Fibroblast of lung (primary cell): ENCODE measurements at places on chromosomes 4 and X.

- DNase-seq, result no peak
Measured at GRCh38 chrX:37958525-37959211, 47.7 kb upstream of the SYTL5 start.

- no peak for DNase-seq
Measured at GRCh38 chrX:16708016-16708415, 4.5 kb downstream of the CTPS2 start.

DNA sequence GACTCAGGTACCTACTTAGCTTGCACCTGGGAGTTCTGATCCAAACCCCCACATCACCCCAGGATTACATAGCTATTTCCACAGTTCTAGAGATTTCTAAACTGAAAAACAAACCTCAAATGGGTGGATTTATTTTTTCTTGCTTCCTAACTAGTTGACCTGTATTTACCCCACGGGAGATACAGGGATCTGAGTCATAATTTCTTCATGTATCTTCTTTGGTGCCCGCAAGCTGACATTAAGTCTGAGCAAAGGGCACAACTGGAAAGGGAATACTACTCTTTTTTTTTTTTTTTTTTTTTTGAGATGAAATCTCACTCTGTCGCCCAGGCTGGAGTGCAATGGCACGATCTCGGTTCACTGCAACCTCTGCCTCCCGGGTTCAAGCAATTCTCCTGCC is 10.0 kb upstream of the ELOVL6 start:
- no peak for DNase-seq

DNA sequence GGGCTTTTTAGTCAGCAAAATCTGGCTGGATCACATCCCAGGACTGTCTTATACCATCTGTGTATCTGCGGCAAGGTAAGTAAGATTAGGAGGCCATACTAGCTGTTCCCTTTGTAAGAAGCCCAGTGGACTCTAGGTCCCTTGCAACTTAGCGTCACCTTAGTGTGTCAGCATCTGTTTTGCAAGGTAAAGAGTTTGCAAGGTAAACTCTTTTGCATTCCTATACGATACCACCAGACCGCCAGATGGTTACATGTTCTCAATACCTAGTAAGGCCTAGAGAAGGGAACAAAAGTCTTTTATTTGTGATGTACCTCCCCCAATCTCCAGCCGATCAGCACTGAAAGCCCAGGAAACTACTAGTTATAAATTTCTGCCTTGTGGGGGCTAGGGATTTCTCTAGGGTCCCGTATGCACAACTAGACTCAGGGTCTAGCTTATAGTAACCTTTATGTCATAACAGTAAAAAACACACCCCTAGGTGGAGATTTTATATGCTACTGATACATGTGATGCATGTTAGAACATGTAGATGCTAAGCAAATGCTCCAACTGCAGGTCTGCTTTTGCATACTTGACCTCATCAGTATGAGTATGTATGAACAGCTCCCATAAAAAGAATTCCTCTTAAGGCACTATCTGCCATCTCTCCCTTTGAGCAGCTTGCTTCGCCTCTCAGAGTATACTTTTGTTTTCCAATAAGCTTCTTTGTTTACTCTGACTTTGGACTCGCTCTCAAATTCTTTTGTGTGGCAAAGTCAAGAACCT is 78.4 kb downstream of the KCNIP4 start:
- no peak for DNase-seq

- peak; percentile 100 for DNase-seq
Measured at GRCh38 chr4:14856062-14856933, 146.0 kb upstream of the CPEB2 start.

DNA sequence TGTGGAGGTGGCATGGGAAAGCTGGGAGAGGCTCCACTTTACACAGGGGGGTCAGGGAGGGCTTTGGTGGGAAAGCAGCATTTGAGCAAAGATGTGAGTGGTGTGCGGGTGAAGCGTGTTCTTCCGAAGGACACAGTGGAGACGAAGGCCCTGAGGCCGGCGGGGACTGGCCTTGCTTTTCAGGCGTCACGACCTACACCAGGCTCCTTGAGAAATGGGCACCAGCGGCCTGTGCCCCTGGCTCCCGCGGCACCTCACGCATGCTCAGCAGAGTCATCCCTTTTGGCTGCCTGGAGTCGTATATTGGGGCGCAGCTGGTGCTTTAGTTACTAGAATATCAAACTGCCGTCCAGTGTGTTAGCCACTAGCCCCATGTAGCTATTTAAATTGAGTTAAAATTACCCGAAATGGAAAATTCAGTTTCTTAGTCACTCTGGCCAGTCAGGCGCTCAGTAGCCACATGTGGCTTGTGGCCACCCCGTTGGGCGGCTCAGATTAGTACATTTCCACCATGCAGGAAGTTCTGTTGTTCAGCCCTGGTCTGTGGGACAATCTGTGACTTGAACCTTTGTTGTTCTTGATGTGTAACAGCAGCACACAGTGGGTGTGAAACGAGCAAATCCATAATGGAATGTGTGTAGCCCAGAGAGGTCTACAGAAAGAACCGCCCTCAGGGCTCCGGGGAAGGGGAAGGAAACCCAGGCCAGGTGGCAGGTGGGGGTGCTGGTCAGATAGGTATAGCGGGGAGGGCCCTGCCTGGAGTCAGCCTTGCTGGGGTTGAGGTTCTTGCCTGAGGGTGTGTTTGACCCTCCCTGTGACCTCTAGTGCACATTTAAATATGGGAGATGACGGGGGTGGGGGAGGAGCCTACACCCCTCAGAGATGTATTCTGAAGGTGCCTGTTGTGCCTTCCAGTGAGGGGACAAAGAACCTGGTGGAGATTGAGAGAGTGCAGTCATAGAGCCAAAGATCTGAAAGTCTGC is 30.4 kb downstream of the TBC1D14 start:
- DNase-seq, result no peak

DNA sequence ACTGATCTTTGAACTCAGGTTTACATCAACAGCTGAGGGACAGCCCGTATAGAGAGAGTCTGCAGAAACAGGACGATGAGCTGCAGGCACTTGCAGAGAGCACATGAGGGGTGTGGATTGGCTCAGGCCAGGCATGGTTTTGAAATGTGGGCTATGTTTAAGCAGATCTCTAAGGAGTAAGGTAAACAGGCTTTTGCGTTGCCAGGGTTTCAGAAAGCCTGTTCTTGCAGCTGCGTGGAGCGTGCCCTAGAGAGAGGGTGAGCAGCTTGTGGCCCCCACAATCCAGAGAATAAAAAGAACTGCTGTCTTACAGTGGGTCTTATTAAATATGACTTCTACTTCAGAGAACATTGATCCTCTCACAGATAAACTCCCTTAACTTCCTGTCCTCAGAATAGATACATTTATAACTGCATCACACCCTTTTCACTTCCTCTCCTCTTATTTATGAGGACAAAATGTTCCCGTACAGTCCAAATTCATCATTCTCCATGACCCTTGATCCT is 64.1 kb downstream of the TMA16 start:
- DNase-seq, result no peak

DNA sequence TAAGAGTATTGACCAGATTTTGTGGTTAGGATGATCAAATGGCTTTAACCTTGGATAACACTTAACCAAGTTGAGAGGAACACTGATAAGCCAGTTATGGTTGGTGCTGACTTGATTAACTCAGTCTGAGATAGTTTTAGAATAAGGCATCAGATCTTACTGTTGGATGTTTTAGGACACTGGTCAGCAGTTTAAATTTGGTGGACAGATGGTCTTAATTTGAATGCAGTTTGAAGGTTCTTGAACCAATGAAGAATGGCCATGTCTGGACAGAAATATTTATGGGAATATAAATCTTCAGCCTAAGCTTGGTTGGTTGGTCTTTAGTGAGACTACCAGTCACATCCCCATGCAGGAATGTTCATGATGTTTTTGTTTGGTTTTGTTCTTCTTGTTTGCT is 2.6 kb upstream of the GIMD1 start:
- no peak for DNase-seq

- peak; percentile 49 for DNase-seq
Measured at GRCh38 chrX:149962859-149963757, 24.8 kb upstream of the EOLA2 start.

DNA sequence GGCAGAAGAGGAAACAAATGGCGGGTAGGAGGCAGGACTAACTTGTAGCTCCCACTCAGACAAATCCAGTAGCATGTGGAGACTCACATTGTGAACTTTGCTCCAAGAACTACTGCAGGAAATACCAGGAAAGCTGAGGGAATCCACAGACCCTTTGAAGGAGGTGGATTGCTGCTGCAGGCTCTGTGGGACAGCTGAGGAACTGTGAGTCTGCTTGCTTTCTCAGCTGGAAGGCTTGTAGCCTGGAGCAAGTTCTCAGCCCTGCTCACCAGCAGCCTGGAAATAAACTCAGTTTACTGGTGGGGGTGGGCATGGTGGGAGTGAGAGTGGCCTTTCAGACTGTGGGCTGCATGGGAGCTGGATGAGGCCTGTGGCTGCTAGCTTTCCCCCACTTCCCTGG is 16.0 kb downstream of the RTL3 start:
- no peak for DNase-seq

DNA sequence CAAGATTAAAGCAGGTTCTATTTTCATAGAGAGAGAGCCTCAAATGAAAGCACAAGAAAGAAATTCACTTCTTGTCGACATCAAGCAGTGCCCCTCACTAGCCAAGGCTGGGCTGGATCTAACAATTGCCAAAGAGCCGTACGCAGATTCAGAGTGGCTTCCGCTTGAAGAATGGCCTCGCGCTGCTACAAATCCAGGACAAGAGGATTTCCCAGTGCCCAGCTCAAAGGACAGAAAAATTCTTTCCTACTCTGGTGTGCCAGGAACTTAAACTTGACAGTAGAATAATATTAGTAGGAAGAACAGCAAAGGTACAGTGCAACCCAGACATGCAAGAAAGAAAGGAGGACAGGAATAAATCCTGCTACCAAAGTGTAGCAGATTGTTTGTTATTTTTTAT is 56.5 kb upstream of the PPARGC1A start:
- DNase-seq, result no peak

- DNase-seq, result no peak
Measured at GRCh38 chr4:16123356-16124084, 39.7 kb upstream of the PROM1 start.

- no peak for DNase-seq
Measured at GRCh38 chr4:144366425-144366824, 225.9 kb upstream of the GYPA start.

DNA sequence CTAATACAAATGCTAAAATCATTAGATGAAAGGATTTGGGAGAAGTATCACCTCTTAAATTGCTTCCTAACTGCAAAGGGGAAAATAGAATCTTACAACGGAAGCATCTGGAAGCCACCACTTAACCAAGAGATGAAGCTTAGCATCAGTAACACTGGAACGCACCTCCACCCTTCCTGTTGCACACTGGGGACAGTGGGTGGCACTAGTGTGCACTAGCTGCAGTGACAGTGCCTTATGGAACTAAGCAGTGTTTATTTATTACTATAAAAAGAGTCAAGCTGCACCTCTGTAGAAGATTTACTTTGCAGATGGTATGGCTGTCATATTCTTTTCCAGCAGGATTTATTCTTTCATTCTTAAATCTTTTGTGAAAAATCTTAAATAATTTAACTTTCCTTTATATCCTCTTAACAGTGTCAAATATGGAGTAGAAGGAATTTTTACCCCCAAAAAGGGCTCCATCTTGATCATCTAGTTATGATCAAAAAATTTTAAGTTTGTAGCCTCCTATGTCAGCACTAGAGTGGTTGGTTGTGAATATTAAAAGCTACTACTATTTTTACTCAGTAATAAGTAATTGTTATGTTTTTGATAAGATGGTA is 76.7 kb downstream of the SCD5 start:
- peak; percentile 35 for DNase-seq

DNA sequence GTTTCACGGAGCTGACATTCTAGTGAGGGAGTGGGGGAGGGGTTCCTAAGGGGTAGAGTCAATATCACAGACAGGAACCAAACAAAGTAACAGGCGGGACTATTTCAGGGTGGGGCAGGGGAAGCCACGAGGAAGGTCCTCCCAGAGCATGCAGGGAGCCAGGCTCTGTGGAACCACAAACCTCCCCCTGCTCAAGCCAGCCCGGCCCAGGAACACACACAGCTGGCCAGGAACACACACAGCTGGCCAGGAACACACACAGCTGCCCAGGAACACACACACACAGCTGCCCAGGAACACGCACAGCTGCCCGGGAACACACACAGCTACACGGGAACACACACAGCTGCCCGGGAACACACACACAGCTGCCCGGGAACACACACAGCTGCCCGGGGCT is 24.8 kb downstream of the EVC2 start:
- DNase-seq, result peak; percentile 25

DNA sequence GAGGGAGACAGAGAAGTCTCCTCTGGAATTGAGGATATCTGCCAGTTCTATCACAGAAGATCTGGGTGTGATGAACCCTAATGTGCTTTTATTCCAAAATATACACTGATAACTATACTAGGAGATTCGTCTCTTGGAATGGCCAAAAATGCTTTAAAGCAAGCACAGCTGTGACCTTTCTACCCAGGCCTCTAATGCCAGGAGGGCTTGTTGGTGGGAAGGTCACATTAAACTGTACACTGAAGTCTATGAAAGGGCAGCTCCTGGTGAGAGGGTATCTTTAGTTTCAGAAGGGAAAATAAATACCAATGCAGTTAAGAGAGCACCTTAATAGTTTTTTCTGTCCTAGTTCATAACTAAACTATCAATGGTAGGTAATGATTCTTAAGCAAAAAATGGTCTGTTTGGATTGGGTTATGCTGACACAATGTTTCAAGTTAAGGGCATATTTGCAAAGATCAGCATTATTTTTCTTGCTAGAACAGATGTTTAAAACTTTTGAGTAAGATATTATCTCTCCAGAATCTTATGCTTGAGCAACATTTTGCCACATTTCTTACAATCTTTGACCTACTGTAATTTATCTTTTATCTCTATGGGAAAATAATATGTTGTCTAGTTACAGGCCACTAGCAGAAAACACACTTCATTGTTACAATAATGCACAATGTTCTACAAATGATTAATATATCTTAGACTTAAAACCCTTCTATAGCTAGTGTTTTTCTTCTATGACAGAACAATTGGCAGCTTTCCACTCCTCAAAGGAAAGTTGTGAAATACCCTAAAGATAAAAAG is 59.6 kb downstream of the SEC24D start:
- DNase-seq, result peak; percentile 76

DNA sequence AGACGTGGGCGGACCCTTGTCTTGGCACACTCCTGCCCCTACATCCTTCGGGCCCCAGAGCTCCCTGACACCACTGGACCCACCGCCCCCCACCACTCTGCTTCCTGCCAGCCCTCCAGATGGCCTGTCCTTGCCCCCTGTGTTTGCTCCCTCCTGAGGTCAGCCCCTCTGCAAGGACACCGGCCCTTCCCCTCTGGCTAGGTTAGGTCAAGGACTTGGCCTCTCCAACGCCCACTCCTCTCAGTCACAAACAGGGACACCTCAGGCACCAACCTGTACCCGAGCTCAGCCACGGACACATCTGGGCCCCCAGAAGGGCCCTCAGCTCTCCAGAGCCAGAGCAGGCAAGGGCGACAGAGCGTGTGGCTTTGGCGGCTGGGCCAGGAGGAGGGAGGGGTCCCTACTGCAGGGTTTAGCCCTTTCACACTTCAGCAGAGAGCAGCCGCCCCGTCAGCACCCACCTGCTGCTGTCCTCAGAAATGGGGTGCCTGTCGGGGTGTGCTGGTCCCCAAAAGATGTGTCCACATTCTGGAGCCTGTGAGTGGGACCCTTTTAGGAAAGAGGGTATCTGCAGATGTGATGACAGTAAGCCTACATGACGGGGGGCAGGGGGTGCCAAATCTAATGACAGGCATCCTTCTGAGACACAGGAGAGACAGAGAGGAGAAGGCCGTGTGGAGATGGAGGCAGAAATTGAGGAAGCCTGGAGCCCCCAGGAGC is 23.5 kb upstream of the DUSP9 start:
- no peak for DNase-seq
